Stimulated activated CD4-positive, alpha-beta T cell treated with anti-CD3 and anti-CD28 coated beads, Interleukin-1b, Interleukin-23, amount 100 ng/mL, for 48 hours (primary cell): ENCODE measurements at places on chromosomes 12 and 14.

GRCh38 chr12:109910969-109911348 lies 10.9 kb downstream of the TCHP start:
- DNase-seq = peak; percentile 46

- no peak for DNase-seq
Observed at GRCh38 chr14:50530794-50531365, 1.5 kb downstream of the MAP4K5 start.

DNA sequence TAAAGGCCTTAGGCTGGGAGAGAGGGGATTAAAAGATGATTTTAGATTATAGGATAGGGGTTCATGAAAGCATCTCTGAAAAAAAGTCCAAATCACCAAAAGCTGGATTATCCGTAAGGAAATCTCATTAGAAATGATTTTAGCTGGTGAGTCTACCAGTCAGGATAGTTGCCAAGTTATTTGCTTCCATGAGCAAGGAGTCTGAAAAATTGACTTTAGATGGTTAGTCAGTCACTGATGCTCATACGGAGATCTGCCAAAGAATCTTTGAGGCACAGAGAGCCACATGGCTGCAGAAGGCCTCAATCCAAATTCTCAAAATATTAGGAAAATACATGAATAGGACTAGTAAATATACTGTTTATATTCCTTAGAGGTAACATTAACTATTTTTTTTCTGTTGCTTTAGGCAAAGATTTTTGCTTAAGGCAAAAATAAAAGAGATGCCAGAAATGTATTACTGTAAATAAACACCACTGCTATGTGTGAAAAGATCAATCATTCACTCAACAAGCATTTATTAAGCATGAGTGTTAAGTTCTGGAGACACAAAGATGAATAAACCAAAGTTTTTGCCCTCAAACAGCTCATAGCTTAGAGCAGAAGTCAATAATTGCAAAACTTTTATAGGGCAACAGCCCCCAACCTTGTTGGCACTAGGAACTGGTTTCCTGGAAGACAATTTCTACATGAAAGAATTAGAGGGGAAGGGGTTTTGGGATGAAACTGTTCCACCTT lies 105.2 kb downstream of the BBS10 start:
- DNase-seq = no peak

DNA sequence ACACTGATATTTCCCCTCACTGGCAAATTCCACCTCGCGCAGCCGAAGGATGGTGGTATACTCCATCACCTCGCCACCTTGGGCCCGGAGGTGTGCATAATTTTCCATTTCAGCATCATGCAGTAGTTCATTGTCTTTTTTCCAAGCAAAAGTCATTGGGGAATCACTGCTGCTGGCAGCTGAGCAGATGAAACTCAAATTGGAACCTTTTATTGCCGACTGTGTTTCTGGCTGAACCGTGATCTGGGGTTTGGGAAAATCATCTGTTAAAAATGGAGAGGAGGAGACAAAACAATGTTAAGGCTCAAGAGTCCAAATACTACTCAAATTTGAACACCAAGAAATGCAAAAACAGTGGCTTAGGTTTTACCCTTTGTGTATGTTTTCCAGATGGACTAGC lies 39.7 kb downstream of the LRIG3 start:
- no peak for DNase-seq

- DNase-seq = no peak
Observed at GRCh38 chr12:79296133-79296532, 394.6 kb downstream of the PAWR start.

DNA sequence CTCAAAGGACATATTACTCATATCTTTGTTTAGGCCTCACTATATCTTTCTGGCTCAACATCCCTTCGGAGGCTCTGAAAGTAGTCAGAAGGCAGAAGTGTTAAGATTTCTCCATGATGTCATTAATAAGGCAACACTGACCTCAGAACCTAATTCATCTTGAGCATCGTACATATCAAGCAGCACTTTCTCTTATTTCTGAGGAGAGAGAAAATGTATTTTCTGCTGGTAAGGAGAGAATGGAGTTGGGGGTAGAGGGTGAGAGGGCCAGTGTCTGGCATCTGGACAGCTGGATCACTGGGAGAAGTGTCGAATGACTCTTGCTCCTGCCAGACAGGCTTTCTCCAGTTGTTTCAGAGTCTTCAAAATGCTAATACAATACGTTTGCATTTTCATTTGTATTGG lies 213.2 kb upstream of the PRICKLE1 start:
- DNase-seq = no peak

- DNase-seq = no peak
Observed at GRCh38 chr12:33587784-33588712, 148.4 kb upstream of the SYT10 start.

- DNase-seq = no peak
Observed at GRCh38 chr12:50242751-50243191, 40.5 kb downstream of the LIMA1 start.

- DNase-seq = no peak
Observed at GRCh38 chr12:18165889-18166288, 75.9 kb upstream of the RERGL start.

DNA sequence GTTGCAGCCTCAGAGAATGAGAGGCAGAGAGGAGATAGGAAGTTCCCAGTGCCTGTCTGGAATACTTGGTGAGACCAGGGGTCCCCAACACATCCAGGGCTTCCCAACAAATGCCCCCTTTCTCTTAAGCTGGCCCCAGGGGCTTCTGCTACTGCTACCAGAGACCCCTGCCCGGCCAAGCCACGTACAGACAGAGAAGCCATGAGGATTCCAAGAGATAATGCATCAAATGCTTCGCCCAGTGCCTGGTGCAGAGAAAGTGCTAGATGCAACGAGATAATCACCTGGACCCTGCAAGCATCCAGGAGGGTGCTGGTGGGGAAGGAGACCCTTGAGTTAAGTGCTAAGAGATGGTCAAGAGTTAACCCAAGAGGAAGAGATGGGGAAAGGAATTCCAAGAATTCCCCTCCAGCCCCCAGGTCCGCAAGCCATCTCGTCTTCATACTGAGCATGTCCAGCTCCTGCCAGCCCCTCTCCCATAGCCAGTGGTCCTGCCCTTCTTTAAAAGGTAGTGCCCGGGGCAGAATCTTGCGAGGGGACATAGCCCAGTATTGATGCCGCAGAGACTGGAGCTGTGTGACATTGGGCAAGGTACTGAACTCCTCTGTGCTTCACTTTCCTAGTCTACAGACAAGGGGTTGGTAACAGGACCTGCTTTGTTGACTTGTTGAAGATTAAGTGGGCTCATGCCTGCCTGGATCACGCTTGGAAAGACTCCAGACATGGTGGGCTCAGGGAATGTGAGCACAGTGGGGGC lies 103.3 kb downstream of the CALM1 start:
- no peak for DNase-seq

GRCh38 chr14:35344107-35344807 lies 52.1 kb downstream of the PSMA6 start:
- no peak for DNase-seq

- DNase-seq = no peak
Observed at GRCh38 chr12:88546853-88547252, 33.4 kb downstream of the KITLG start.

DNA sequence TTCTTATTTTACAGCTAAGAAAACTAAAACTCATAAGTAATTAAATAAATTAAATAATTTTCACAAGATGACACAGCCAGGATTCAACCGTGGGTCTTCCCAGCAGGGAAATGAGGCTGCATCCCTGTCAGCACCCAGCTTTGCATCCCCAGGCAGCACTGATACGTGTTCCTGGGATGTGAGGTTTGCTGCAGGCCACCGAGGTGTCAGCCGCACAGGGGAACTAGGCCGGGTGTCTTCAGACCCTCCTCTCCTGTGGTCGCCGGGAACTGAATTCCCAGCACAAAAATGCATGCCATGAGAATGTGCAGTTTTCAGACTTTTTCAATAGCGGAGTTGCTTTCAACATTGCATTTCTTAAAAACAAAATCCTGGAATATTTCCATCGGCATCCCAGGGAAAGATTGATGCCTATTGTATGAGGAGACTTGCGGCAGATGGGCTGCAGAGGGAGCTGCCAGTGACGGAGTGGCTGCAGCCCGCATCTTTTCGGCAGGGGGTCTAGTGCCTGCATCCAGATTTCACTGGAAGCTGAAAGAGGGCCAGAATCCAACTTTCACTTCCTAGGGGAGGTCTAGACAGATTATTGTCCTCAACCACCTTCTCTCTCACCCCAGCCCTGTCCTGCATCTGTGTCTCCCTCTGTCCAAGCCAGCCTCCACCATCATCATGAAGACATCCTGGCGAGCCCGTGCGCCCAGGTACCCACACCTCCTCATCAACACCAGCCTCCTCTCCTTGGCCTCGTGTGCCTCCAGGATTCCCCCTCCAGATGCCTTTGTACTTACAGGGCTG lies 12.6 kb downstream of the LRTM2 start:
- no peak for DNase-seq

- DNase-seq = no peak
Observed at GRCh38 chr12:116259800-116260577, 17.5 kb downstream of the MED13L start.

- DNase-seq = no peak
Observed at GRCh38 chr12:48717252-48717695, 767 bp upstream of the CCNT1 start.

DNA sequence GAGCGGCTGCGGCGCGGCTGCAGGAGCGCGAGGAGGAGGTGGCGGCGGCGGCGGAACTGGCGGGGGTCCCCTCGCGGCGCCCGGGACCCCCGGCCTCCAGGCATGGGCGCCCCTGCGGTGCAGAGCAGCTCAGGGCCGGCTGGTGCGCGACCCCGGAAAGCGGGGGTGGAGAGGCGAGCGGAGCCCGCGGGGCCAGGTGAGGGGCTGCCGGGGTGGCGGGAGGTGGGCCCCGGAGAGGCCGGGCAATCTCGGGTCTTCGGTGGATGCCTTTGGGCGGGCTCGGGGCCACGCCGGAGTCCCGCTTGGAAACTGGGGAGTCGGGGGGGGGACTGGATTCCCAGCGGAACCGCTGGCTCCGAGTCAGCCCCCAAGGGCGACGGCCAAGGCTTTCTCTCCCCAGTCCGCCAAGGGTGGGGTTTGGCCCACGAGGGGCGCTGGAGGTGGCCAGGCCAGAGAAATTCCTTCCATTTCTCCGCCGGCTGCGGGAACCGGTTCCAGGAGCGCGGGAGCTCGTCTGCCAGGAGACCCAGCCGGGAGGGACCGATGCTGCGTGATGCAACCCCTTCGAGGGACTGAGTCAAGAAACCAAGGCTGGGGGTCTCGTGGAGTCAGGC lies 13.9 kb upstream of the NR4A1 start:
- no peak for DNase-seq

DNA sequence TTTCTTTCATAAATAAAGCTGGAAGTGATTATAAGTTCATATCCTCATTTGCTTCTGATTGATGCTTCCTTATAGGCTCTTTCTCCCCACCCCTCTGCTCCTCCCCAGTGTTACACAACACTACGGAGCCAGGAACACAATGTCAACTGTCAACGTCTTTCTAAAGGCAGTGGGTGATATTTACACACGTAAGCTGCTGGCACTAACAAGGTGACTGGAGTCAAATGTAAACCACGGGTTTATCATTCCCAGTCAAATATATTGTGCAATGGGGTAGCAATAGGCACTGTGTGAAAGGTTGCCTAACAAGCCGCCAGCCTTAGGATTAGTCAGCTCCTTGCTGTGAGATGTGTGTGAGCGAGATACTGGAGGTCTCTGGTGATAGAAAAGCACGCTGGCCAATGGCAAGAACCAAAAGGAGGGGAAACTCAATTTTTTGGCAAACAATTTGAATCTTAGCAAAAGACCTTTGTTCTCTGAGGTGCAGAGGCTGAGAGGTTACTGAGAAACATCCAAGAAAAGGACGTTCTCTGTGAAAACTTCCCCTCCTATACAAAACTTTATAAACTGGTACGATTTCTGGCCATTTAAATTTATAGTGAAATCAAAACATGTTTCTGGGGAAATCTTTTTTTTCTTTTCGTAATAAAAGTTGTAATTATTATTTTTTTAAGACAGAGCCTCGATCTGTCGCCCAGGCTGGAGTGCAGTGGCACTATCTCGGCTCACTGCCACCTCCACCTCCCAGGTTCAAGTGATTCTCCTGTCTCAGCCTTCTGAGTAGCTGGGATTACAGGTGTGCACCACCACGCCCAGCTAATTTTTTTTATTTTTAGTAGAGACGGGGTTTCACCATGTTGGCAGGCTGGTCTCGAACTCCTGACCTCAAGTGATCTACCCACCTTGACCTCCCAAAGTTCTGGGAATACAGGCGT lies 22.3 kb upstream of the HECTD1 start:
- peak; percentile 6 for DNase-seq

GRCh38 chr14:102779574-102780315 lies 2.5 kb downstream of the TRAF3 start:
- no peak for DNase-seq

DNA sequence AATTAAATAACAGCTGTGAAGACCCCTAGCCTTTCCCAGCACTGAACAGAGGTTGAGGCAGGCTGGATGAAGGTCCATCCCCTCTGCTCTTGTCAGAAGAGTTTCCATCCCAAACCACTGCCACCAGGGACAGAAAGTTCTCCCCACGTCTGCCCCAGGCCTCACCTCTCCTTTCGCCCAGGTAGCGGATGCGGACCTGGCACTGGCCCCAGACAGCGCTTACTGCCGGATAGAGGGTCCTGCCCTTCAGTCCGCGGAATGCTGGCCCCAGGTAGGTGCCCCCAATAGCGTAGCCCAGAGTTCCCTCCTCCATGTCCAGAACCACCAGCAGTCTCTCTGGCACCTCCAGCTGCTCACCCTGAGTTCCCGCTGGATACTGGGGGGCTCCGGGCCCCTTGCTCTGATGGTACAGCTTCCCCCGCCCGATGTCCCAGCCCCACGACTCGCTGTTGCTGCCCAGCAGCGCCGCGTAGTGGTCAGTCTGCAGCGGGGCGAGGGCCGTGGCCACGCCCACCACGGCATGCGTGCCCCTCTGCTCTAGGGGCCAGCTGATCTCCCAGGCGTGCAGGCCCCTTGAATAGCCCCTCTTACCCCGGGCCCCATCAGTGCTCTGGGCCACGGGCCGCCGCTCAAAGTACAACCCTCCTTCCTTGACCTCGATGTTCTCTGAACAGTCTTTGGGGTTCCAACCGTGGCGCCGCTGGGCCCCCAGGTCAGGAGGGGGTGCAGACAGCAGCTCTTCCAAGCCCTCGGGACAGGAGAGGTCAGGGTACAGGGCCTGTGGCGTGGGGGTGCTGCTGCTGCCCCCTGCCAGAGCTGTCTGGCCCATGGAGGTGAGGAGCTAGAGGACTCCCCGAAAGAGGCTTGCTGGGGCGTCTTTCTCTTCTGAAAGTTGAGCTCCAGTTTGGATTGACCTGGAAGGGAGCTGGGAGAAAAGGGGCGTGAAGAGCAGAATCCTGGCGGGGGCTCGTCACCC lies 742 bp downstream of the SPSB2 start:
- peak; percentile 82 for DNase-seq
